ENCODE measurements at places on chromosomes 16 and 17. TPM values are rescaled to one million over a fixed set of nuclear protein-coding genes. Genes with fewer than 3 reads are reported as not detected.
A peak's percentile ranks its signal among the peaks of the same experiment; 100 is the strongest.

DNA sequence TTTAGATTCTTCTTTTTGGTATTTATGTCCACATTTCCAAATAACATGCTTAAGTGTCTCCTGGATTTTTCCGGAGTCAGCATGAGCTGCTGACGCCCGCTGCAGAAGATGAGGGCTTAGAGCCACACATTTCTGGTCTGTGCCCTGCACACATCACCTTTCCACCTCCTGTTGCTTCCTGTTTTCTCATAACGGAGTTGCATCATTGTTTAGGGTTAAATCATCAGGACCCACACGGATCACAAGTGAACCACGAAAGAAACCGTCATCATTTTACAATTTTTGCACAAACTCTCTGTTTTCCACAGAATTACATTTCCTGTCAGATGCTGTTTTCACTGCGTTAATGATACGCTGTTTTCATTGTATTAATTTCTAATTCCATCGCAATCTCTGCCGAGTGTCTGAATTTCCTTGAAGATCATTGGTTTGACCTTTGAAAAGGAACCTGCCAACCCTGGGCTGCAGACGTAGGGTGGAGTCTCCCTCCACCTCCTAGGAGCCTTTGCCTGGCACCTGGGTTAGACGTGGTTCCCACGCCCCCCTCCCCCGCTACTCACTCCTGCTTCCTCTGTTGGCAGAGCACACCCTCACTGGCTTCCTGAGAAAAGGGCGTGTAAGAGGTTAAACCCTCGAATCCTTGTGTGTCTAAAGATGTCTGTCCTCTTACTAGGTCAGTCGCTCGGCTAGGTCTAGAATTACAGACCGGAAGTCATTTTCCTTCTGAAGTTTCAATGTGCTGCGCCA, 68.2 kb downstream of the RNF213 start:
- no peak overlapping the region for H3K27ac ChIP-seq
- DNase-seq = no peak
- H3K27me3 ChIP-seq = peaks cover 9% of the 10 kb centered on the region
- no peaks in the 10 kb centered on the region for H3K4me1 ChIP-seq
- H3K4me3 ChIP-seq = no peak overlapping the region

DNA sequence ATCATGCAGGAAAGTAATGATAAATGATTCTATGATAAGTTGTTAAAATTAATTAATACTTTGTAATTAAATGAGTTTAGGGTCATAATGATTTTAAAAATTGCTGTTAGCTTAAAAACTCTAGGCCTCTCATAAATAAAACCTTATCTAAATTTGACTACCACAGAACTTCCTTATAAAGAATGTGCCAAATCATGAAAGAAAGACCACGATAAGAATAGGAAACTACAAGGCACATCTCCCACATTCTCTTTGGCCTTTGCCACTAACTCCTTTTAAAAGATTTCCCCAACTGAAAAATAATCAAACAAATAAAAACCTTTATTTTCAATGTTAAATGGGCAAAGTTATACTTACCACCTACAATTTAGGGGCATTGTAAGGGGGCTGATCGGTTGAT, 164.6 kb upstream of the C17orf78 start:
- DNase-seq = no peak
- no peak overlapping the region for H3K27ac ChIP-seq
- H3K36me3 ChIP-seq = no peaks in the 10 kb centered on the region

DNA sequence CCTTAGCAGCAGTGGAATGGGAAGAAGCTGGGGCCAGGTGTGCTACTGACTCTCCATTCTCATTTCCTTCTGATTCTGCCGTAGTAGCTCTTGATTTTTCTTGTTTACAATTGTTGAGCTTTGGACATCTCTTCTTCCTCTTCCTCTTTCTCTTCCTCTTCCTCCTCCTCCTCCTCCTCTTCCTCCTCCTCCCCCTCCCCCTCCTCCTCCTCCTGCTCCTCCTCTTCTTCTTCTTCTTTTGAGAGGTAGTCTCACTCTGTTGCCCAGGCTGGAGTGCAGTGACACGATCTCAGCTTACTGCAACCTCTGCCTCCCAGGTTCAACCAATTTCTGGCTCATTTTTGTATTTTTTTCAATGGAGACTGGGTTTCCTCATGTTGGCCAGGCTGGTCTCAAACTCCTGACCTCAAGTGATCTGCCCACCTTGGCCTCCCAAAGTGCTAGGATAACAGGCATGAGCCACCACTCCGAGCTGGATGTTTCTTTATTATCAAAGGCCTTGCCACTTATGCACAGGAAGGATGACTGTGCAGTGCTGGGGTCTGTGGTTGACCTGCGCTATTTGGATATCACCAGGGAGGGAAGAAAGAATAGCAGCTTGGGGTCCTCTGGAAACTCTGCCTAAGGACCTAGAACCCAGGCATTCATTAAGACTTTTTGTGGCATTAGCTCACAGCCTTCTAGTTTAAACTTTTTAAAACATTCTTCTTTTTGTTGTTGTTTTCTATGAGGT, 127.8 kb upstream of the KCNJ16 start:
- DNase-seq = no peak
- H3K4me1 ChIP-seq = peaks cover 14% of the 10 kb centered on the region
- no peaks in the 10 kb centered on the region for H3K27me3 ChIP-seq
- H3K4me3 ChIP-seq = no peak overlapping the region

DNA sequence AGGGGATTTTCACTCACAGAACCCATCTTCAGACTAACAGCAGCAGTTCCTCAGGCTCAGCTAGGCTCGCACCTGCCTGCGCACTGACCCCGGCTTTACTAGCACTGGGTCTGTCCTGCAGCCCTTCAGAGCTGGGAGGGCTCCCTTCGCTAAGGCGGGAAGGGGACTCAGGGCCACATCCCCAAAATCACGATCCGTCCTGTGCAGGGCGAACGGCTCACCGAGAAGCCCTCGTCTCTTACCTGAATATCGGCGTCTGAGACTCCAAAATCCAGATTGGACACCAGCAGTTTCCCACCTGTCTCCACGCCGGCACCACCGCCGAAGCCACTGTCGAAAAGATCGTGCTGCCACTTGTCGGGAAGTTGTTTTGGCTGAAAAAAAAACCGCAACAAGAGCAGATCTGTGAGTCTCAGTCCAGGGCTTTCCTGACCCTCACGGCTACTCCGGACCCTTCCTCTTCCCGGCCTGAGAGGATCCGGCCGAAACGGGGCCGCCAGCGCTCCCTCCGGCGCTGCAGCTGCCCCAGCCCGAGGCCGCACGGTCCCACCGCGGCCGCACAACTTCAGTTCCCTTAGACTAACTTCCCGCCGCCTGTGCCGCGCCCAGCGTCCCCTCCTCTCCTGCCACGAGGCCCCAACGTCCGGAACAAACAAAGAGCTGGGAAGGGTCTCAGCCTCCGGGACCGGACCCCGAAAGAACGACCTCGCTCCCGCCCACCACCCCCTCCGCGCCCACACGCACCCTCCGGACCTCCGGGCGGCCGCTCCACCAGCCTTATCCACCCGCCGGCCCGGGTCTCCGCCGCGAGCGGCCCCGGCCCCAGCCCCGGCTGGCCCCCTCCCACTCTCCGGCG, 711 bp downstream of the ALYREF start:
- peak overlapping the region; percentile 89 for H3K27ac ChIP-seq
- peaks cover 32% of the 10 kb centered on the region for H3K4me1 ChIP-seq
- H3K27me3 ChIP-seq = peaks cover 4% of the 10 kb centered on the region
- H3K36me3 ChIP-seq = peaks cover 33% of the 10 kb centered on the region

GRCh38 chr17:69342896-69343644, 16.1 kb upstream of the ABCA5 start:
- no peak for DNase-seq
- H3K4me3 ChIP-seq = no peak overlapping the region
- H3K4me1 ChIP-seq = no peaks in the 10 kb centered on the region

DNA sequence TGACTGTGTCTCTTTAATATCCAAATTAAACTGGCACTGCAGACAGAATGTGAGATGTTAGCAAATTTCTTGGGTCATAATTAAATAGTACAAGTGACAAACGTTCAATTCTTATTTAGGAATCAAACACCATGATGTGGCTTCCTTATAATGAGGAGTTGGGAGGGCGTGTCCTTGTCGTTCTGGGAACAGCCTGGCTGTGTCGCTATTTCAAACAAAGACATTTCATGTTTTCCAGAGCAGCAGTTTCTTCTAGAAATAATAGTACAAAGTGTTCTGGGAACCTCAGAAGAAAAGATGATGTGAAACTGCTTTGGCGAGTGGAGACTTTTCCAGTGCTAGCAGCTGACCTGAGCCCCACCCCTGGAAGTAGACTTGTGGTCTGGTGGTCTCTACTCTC, 301.7 kb upstream of the N4BP1 start:
- no peak overlapping the region for H3K4me3 ChIP-seq
- DNase-seq = no peak
- H3K27ac ChIP-seq = no peak overlapping the region
- H3K4me1 ChIP-seq = no peaks in the 10 kb centered on the region

- H3K27me3 ChIP-seq = peaks cover 29% of the 10 kb centered on the region
- H3K4me3 ChIP-seq = no peak overlapping the region
- DNase-seq = no peak
- no peak overlapping the region for H3K27ac ChIP-seq
These were observed 14.1 kb upstream of the NDEL1 start for GRCh38 chr17:8421571-8421970.

GRCh38 chr16:20870122-20870820, 29.9 kb downstream of the DCUN1D3 start:
- H3K27ac ChIP-seq = peak overlapping the region; percentile 61
- peaks cover 97% of the 10 kb centered on the region for H3K4me1 ChIP-seq
- no peak for DNase-seq
- H3K36me3 ChIP-seq = peaks cover 24% of the 10 kb centered on the region

GRCh38 chr16:1491327-1491726, 1.8 kb upstream of the TELO2 start:
- peaks cover 15% of the 10 kb centered on the region for H3K4me1 ChIP-seq
- no peak for DNase-seq

- no peak for DNase-seq
- H3K4me3 ChIP-seq = no peak overlapping the region
- peaks cover 46% of the 10 kb centered on the region for H3K36me3 ChIP-seq
- H3K27me3 ChIP-seq = peaks cover 2% of the 10 kb centered on the region
- peaks cover 36% of the 10 kb centered on the region for H3K4me1 ChIP-seq
These were observed 26.4 kb downstream of the NMT1 start for GRCh38 chr17:45087504-45087975.

DNA sequence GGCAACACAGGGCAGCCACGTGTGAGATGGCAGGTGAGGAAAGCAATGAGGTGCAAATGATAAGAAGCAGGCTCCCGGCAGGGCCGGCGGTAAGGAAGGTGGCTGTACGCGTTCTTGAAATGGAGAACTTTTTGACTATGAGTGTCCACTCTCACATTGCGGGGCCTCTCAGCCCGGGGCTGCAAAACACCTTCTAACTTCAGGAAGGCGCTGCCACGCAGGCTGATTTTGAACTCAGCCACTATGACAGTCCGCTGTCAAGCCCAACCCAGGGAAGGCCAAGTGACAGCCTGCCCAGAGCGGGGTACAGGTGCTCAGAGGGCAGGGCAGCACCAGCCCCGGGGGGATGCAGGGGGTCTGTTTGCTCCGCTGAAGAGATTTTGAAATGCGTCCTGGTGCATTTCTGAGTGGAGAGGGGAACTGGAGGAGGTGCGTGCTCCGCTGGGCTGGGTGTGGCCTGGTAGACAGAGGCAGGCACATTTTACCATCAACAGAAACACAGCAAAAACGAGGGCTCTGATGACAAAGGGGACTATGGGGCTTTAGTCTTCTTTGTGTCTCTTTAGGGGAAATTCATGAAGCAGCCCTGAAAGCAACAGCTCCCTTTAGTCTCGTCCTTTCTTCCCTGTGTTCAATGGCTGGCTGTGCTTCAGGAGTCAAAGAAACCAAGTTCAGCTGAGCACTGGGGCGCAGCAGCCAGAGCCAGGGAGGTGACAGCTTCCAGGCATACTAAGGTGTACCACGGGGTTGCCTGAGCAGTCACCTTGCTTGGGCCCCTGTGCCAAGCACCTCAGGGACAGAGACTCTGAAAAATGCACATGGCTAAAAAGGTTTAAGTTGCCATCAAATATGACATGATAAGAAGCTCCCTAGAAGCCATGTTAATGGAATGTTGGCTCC, 14.6 kb upstream of the SREBF1 start:
- H3K4me3 ChIP-seq = no peak overlapping the region
- peaks cover 17% of the 10 kb centered on the region for H3K36me3 ChIP-seq
- no peak overlapping the region for H3K27ac ChIP-seq
- no peak for DNase-seq

GRCh38 chr16:55949518-55949917, 74.3 kb upstream of the CES5A start:
- peak; percentile 13 for DNase-seq
- H3K27me3 ChIP-seq = peaks cover 1% of the 10 kb centered on the region
- no peaks in the 10 kb centered on the region for H3K36me3 ChIP-seq
- no peaks in the 10 kb centered on the region for H3K4me1 ChIP-seq
- H3K27ac ChIP-seq = no peak overlapping the region
- no peak overlapping the region for H3K4me3 ChIP-seq

GRCh38 chr17:82967268-82968032, 112.0 kb upstream of the METRNL start:
- H3K36me3 ChIP-seq = peaks cover 5% of the 10 kb centered on the region
- H3K4me1 ChIP-seq = peaks cover 13% of the 10 kb centered on the region
- no peak for DNase-seq
- no peak overlapping the region for H3K4me3 ChIP-seq
- no peak overlapping the region for H3K27ac ChIP-seq

DNA sequence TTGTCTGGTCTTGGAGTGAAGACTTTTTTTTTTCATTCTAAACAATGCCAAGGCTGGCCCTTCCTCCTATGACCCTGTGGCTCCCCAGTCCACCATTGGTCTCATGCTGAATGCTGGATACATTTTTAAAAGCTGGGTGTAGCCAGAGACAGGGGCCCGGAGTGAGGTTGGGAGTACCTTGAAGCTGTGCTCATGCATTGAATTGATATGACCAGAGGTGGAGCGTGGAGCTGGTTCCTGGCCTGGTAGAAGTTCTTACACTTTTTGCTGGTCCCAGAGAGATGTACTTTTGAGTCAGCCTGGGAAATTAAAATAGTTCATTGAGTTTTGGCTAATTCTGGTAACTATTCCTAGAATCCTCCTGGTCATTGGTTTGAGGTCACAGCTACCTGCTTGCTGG, 83.6 kb downstream of the CMIP start:
- H3K36me3 ChIP-seq = peaks cover 32% of the 10 kb centered on the region
- H3K27me3 ChIP-seq = peaks cover 5% of the 10 kb centered on the region
- no peak overlapping the region for H3K27ac ChIP-seq
- peaks cover 74% of the 10 kb centered on the region for H3K4me1 ChIP-seq
- no peak overlapping the region for H3K4me3 ChIP-seq
- no peak for DNase-seq

- H3K27ac ChIP-seq = peak overlapping the region; percentile 98
- DNase-seq = no peak
- no peaks in the 10 kb centered on the region for H3K27me3 ChIP-seq
- peaks cover 35% of the 10 kb centered on the region for H3K4me1 ChIP-seq
- peaks cover 22% of the 10 kb centered on the region for H3K36me3 ChIP-seq
These were observed 1.1 kb downstream of the CEP20 start for GRCh38 chr16:15887283-15887682.

Gene CCL5
- total RNA-seq = not detected

Gene SLC35G6
- not detected for total RNA-seq

Gene SLFN12
- total RNA-seq = 31.0 TPM

Gene USB1
- 64.3 TPM for total RNA-seq

Gene GAST
- total RNA-seq = not detected

Gene NDRG4
- total RNA-seq = 1.2 TPM

Gene CHP2
- total RNA-seq = not detected

Gene HNF1B
- not detected for total RNA-seq

Gene C16orf96
- not detected for total RNA-seq
